ENCODE measurements at places on chromosomes 16 and 17.
A peak's percentile ranks its signal among the peaks of the same experiment; 100 is the strongest.

- DNase-seq, result peak; percentile 52
These were observed 2.8 kb upstream of the NXPH3 start for GRCh38 chr17:49572806-49573420.

DNA sequence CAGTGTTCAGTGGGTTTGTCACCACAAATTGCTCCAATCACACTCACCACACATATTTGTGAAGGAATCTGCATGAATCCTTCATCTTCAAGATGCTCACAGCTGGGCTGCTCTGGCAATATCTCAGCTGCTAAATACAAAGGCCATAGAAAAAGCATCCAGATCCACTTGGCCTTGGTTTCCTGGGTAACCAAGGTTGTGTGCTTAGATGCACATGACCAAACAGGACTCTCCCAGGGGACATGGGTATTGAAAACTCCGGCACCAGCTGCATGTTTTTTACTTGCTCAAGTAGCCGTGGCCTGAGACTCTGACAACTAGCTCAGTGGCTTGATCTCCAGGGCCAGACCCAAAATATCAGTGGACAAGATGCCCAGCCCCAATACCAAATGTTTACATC lies 131.3 kb downstream of the CBLN1 start:
- no peak for DNase-seq

DNA sequence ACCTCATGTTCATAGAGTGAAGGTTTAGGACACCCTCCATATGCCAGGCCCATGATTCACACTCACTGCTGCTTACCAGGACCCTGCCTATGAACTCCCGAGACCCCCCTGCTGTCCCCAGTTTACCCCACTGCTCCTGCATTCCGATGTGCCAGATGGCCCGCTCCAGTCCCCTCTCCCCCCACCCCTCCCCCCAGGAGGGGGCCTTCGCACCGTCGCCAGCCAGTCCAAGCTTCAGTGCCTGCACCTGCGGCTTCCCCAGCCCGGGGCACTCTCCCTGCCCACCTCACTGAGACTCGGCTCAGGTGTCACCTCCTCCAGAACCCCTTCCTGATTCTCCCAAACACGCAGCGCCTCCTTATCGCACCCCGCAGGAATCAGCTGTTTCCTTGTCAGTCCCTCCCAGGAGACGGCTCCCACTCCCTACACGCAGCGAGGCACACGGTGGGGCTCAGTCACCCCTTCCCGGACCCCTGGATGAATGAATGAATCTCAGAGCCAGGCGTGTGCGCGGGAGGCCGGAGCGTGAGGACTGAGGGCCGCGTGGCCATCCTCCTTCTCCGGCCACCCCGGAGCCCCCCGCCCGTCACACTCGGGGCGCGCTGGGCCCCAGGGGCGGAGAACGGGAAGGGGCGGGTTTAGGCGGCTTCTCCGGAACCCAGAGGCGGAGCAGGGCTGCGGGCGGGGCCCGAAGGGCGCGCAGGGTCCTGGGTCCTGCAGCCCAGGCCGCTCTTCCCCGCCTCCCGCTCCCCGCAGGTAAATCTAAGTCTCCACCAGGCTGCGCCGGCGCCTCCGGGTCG lies 1.6 kb downstream of the MYO1C start:
- DNase-seq, result peak; percentile 90

DNA sequence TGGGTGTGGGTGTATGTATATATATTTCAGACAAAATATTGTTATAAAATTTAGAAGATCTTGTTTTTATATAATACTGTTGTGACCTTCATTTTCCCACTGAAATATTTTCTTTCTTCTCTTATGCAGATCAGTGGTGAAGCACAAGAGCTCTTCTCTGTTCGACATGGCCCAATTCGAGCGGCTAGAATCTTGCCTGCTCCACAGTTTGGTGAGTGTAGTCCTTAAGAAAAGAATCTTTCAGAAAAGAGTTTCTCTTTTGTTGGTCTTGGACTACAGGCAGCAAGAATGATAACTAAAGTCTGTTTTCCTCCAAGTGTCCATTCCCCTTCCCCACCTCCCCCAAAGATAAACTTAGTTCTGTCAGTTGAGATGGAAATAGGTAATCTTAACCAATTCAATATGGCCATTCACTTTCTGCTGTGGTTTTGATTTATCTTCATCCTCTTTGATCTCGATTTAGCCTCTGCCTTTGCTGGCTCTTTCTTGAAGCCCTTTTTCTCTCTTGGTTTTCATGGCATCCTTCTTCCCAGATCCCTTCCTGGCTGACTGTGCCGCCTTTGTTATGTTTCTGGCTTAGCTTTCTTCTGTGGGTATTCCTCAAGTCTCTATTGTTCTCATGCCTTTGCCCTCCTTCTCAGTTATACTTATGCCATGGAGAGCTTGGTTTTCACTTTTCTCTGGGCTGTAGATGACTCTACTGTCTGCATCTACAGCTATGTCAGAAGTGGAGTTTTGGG lies 69.6 kb downstream of the BCAS3 start:
- no peak for DNase-seq

GRCh38 chr16:53952215-53953208 lies 248.6 kb downstream of the FTO start:
- no peak for DNase-seq

Data from activated effector memory CD4-positive, alpha-beta T cell treated with anti-CD3 and anti-CD28 coated beads, Interleukin-2, amount 50 U/mL, for 16 hours (primary cell).